ENCODE measurements at places on chromosomes 4 and X.

GRCh38 chr4:141329174-141329569 lies 108.5 kb downstream of the ZNF330 start:
- H3K36me3 ChIP-seq, result no peaks in the 10 kb centered on the region
- H3K27me3 ChIP-seq, result peaks cover 50% of the 10 kb centered on the region
- H3K4me3 ChIP-seq, result no peak overlapping the region
- no peak for DNase-seq

DNA sequence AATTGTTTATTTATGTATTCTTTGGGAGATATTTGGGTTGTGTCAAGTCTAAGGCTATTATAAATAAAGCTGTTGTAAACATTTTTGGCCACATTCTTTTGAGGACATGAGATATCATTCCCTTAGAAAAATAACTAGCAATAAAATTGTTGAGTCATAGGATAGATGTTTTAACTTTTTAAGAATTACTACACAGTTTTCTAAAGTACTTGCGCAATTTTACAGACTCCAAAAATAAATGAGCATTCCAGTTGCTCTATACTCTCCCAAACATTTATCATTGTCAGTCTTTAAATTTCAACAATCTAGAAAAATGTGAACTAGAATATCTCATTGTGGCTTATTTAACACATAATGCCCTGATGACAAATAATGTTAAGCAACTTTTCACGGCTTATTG lies 189.1 kb upstream of the ADGRL3 start:
- no peaks in the 10 kb centered on the region for H3K27me3 ChIP-seq
- DNase-seq, result no peak
- H3K4me1 ChIP-seq, result no peaks in the 10 kb centered on the region
- no peaks in the 10 kb centered on the region for H3K36me3 ChIP-seq
- H3K4me3 ChIP-seq, result no peak overlapping the region

DNA sequence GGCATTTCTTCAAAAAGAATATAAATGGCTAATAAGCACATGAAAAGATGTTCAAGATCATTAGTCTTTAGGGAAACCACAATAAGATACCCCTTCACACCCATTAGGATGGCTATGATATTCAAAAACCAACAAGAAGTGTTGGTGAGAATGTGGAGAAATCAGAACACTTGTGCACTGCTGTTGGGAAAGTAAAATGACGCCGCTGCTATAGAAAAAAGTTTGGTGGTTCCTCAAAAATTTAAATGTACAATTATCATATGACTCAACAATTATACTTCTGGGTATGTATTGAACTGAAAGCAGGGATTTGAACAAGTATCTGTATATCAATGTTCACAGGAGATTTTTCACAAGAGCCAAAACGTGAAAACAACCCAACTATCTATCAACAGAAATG lies 29.4 kb upstream of the NEUROG2 start:
- no peaks in the 10 kb centered on the region for H3K27me3 ChIP-seq
- DNase-seq, result no peak
- H3K27ac ChIP-seq, result no peak overlapping the region
- H3K4me1 ChIP-seq, result no peaks in the 10 kb centered on the region
- H3K36me3 ChIP-seq, result peaks cover 17% of the 10 kb centered on the region

- peaks cover 7% of the 10 kb centered on the region for H3K36me3 ChIP-seq
- H3K4me3 ChIP-seq, result no peak overlapping the region
- H3K27me3 ChIP-seq, result peaks cover 27% of the 10 kb centered on the region
- DNase-seq, result no peak
- no peak overlapping the region for H3K27ac ChIP-seq
Measured at GRCh38 chr4:25308306-25308705, 4.3 kb upstream of the ZCCHC4 start.

- DNase-seq, result peak; percentile 44
- H3K4me1 ChIP-seq, result peaks cover 45% of the 10 kb centered on the region
- peaks cover 17% of the 10 kb centered on the region for H3K36me3 ChIP-seq
- peaks cover 70% of the 10 kb centered on the region for H3K27me3 ChIP-seq
- H3K27ac ChIP-seq, result peak overlapping the region; percentile 80
- H3K4me3 ChIP-seq, result peak overlapping the region; percentile 68
Measured at GRCh38 chrX:40167850-40168479, 70.2 kb upstream of the BCOR start.

- H3K36me3 ChIP-seq, result no peaks in the 10 kb centered on the region
- no peaks in the 10 kb centered on the region for H3K27me3 ChIP-seq
- no peak for DNase-seq
- H3K4me1 ChIP-seq, result no peaks in the 10 kb centered on the region
- H3K4me3 ChIP-seq, result no peak overlapping the region
Measured at GRCh38 chr4:119082661-119083060, 53.0 kb upstream of the MYOZ2 start.

GRCh38 chrX:108331126-108331909 lies 106.9 kb downstream of the COL4A6 start:
- H3K27me3 ChIP-seq, result peaks cover 17% of the 10 kb centered on the region
- H3K27ac ChIP-seq, result no peak overlapping the region
- no peak for DNase-seq
- no peak overlapping the region for H3K4me3 ChIP-seq
- H3K36me3 ChIP-seq, result no peaks in the 10 kb centered on the region

DNA sequence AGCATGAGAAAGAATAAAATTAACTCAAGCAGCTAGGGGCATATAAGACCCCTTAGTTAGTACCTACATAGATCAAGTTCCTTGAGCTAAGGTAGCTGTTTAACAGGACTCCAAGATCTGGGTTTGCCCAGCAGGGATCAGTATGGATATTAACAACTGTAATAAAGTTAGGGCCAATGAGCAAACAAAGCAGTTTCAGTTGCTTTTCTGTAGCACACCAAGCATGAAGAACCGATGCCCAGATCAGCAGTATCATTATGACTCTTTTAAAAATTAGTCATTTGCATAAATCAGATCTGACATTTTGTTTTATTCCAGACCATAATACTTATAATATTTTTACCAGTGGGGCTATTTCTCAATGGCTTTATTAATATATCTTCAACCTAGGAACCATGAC lies 80.9 kb downstream of the C4orf33 start:
- no peak for DNase-seq
- H3K27me3 ChIP-seq, result peaks cover 25% of the 10 kb centered on the region
- no peaks in the 10 kb centered on the region for H3K4me1 ChIP-seq
- no peak overlapping the region for H3K4me3 ChIP-seq

DNA sequence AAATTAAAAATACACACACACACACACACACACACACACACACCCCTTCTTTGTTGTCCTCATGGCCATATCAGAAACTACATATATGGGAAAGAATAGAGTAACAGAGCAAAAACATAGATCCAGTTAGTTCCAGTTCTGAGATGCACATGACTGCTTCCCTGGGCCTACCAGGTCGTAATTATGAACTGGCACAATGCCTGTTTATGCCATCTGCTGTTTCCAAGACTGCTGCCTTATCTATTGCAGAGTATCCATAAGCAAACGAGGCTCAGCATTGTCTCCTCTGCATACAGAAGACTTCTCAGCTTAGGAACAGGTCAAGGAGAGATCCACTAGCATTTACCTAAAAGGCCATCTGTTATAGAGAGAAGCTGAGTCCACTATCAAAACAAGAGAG lies 789.0 kb downstream of the TECRL start:
- no peaks in the 10 kb centered on the region for H3K27me3 ChIP-seq
- no peak overlapping the region for H3K4me3 ChIP-seq
- no peaks in the 10 kb centered on the region for H3K4me1 ChIP-seq
- no peaks in the 10 kb centered on the region for H3K36me3 ChIP-seq
- no peak for DNase-seq

DNA sequence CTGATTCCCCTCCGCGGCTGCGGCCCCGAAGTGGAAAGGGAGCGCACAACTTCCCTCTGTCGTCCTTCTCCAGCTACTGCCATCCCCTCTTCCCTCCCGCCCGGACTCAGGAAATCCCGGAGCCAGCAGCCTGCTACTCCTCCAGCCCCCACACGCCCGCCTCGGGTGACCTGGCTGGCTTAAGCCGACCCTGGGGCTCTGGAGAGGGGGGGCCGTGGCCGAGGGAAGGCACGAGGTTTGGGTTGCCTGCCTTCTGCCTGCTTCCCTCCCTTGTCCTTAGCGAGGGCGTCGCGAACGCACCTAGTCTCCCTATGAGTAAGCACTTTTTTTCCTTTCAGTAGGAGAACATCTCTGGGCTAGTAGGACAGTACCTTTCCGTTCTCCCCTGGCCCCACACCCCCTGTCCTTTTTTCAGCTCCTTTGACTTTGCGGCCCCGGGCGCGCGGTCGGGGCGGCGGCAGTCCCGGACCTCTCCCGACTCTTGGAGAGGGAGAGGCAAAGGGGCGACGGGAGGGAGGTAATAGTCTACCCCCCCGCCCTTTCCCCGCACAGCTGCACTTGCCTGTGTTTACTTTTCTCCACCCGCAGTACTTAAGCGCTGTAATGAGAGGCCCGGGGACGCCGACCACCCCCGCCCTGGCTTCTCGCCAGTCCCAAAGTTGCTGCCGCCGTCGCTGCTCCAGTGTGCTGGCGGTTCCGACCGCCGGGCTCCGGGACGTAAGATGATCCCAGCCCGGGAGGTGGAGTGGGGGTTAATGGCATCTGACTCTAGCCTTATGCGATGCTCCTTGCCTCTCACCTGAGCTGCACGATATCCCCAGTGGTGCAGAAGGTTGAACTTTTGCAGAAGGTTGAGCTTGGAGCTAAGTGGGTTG lies 868 bp downstream of the PLS3 start:
- peak overlapping the region; percentile 62 for H3K4me3 ChIP-seq
- no peaks in the 10 kb centered on the region for H3K36me3 ChIP-seq
- H3K27ac ChIP-seq, result no peak overlapping the region
- peaks cover 8% of the 10 kb centered on the region for H3K4me1 ChIP-seq
- DNase-seq, result peak; percentile 31
- peaks cover 82% of the 10 kb centered on the region for H3K27me3 ChIP-seq

Data from activated T-cell treated with anti-CD3 and anti-CD28 coated beads, Interleukin-2, amount 50 U/mL, for 24 hours (primary cell).